ENCODE measurements at places on chromosomes 6 and 20.

DNA sequence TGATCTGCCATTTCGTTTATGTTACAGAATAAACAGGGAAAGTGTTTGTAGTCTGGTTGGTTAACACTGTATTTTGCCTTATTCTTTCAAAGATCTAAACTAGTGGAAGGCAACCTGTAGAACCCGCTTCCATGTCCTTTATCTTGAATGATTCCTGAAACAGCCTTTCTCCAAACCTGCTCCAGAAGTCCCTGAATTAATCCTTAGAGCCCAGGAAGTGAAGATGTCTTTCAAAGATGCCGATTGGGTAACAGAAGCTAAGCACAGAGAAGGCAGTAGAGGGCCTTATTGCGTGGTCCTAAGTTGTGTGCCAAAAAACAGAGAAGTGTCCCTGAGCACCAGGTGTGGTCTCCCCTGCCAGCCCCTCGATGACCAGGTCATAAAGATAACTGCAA, 19.2 kb upstream of the ZSCAN16 start:
- peak; percentile 24 for DNase-seq

GRCh38 chr20:38180781-38181180, 15.7 kb upstream of the TGM2 start:
- DNase-seq = no peak

DNA sequence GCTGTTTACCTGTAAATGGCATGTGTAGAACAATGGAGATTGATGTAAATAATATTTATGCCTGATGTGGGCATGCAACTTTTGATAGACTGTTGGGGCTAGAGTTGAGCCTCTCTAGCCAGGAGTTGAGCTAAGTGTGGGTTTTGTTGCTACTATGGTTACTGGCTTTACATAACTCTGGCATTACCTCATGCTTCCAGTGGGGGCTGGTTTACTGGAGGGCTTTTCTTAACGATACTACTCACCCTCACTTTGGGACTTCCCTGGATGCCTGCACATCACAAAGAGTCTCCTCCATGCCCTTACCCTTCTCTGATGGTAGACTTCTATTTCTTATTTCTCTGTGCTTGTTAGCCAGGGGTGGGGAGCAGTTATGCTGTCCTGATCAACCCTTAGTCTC, 524.6 kb upstream of the CDH4 start:
- no peak for DNase-seq

DNA sequence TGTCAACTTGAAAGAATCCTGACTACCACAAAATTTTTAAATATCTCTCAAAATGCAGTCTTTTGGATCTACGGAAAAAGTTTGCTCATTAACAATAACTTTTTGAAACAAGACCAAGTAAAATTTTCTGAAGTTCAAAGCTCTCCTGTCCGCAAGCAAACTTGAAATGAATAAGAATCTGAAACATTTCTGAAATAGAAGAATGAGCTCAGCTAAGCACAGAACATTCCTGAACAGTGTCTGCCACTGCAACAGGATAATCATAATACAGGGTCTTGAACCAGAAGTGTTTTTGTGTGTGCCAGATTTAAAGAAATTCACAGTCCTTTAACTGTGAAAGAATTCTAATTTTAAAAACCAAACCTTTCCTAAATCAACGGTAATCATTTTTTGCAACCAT, 49.1 kb upstream of the TASP1 start:
- DNase-seq = no peak

GRCh38 chr6:92159046-92159445, 1260.3 kb downstream of the EPHA7 start:
- no peak for DNase-seq

DNA sequence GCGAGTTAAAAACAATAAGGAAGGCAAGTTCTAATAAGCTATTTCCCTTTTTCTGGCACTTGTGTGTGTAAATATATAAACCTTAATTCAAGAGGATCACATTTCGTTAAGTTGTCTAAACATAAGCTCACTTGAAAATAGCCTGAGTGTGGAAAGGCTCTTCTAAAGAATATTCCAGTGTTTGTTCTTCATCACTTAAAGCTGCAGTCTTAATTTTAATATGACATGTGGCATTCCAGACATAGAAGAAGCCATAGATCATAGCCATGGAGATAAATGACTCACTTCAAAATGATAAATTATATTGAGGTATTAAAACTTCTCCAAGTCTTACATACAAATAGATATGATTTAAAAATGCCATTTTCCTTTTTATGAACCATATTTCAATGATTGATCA, 42.1 kb downstream of the IYD start:
- no peak for DNase-seq

GRCh38 chr6:70651326-70651905, 16.3 kb upstream of the SMAP1 start:
- no peak for DNase-seq

DNA sequence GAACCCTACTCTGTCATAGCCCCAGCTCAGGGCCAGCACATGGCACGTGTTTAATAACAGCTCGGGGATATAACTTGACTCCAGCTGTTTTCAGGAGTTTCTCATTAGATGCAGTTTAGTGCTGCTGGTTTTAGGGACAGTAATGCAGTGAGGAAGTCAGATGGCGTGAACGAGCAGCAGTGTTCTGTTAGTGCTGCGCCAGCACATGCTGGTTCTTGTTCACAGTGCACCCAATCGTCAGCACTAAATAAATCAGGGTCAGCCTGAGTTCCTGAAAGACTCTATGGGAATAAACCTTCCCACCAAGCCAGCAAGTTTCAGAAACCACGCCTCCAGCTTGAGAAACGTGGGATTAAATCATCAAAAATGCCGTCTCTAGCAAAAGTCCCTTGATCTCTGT, 235.9 kb upstream of the SUPT3H start:
- peak; percentile 21 for DNase-seq

DNA sequence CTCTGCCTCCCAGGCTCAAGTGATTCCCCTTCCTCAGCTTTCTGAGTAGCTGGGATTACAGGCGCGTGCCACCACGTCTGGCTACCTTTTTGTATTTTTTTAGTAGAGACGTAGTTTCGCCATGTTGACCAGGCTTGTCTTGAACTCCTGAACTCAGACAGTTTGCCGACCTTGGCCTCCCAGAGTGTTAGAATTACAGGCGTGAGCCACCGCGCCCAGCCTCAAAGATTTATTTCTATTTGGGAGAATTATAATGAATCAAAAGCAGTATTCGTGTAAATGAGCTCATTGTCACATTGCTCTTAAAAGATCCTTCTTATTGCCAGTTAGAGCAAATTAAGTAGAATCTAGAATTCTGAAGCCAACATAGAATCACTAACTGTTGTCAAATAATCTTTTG, 9.4 kb upstream of the ZNF343 start:
- no peak for DNase-seq

DNA sequence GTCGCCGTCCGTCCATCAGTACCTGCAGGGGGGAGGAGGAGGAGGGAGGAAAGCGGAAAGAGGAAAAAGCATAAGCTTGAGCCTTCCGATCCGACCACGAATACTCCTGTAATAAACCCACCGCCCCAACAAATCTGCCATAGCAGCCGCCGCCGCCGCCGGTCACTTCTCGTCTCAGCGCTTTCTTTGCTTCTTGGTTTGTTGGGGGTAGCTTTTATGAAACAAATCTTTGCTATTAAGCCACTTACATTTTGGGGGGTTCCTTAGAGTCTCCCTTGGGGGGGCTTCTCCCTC, 277 bp downstream of the ADGRB3 start:
- no peak for DNase-seq

DNA sequence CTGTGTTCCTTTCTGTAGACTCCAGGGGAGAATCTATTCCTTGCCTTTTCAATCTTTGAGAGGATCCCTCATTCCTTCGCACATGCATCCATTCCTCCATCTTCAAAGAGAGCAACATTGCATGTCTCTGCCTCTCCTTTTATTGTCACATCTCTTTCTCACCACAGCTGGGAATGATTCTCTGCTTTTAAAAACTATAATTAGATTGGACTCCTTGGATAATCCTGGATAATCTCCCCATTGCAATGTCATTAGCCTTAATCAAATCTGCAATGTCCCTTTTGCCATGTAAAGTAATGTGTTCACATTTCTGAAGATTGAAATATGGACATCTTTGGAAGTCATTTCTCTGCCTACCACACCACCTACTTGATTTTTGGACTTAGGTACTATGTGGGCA, 750.1 kb downstream of the COL12A1 start:
- DNase-seq = no peak

- no peak for DNase-seq
Observed at GRCh38 chr6:112947507-112947906, 600.4 kb downstream of the RFPL4B start.

GRCh38 chr6:105750089-105750488, 336.0 kb upstream of the PRDM1 start:
- DNase-seq = no peak

- DNase-seq = no peak
Observed at GRCh38 chr6:12842658-12843057, 126.1 kb downstream of the PHACTR1 start.

GRCh38 chr20:49385465-49385864, 97.0 kb downstream of the KCNB1 start:
- DNase-seq = peak; percentile 42

DNA sequence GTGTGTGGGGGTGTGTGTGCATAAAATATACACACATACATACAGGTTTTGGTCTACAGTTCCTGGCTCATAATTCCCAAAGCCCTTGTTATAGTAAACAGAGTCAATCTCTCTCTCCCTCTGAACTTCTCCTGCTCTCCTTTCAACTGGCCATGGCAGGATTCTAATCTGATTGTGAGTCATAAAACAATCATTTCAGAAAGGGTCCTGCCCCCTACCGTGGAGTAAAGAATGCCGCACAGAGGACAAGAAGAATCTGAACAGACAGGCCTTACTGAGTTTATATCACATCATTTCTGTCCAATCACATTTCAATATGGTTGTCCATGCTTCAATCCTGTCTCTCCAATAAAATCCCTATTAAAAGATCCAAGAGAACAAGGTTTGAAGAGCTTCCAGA, 416.9 kb downstream of the FRK start:
- no peak for DNase-seq

GRCh38 chr6:116313101-116313776, 33.5 kb upstream of the TSPYL1 start:
- no peak for DNase-seq

GRCh38 chr6:32785781-32786533, 22.6 kb upstream of the HLA-DQB2 start:
- DNase-seq = peak; percentile 68

DNA sequence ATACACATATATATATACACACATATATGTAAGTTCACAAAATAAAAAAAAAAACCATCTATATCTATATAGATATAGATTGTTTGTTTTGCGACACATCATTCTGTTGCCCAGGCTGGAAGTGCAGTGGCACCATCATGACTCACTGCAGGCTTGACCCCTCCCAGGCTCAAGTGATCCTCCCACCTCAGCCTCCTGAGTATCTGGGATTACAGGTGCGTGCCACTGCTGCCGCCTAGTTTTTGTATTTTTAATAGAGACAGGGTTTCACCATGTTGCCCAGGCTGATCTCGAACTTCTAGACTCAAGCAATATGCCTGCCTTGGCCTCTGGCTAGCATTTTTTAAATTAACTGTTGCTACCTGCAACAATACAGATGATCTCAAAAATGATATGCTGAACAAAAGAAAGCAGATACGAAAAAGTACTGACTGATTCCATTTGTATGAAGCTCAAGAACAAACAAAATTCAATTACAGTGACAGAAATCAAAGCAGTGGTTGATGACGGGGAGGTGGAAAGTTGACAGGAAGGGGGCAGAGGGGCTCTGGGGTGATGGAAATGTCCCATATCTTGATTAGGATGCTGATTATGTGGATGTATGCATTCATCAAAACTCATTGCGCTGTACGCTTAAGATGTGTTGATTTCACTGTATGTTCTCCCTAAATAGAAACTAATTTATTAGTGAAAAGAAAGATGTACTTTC, 49.6 kb downstream of the ATXN1 start:
- no peak for DNase-seq

GRCh38 chr20:59242714-59243626, 57.4 kb upstream of the EDN3 start:
- DNase-seq = no peak

GRCh38 chr20:44349349-44349748, 6.2 kb upstream of the HNF4A start:
- DNase-seq = no peak

GRCh38 chr6:30061858-30062458, 893 bp downstream of the POLR1H start:
- no peak for DNase-seq

GRCh38 chr6:103872233-103872632, 987.5 kb downstream of the HACE1 start:
- no peak for DNase-seq

GRCh38 chr6:36430351-36430750, 12.3 kb downstream of the PXT1 start:
- no peak for DNase-seq

GRCh38 chr6:7542874-7543624, 1.6 kb downstream of the DSP start:
- DNase-seq = no peak

DNA sequence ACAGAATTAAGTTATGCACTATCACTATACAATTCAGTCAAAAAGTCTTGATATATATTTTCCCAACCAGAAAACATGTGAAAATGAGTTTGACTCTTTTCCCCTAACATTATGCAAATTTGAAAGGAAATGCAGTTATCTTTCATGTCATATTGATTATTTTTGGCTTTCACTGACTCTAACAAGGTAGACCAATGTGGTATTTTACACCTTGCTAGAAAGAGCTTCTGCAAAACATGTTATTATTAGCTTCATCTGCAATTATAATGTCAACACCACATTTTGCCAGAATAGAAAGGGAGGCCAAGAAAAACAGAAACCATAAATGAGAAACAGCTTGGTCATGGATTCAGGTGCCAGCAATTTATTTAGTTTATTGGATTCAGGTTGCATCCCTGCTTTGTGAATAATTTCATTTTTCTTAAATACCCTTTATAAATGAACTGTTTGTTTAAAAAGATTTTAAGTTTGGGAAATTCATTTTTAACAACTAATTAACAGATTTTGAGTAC, 226.1 kb upstream of the GJE1 start:
- no peak for DNase-seq

- peak; percentile 37 for DNase-seq
Observed at GRCh38 chr6:150641398-150642139, 41.9 kb downstream of the PLEKHG1 start.

DNA sequence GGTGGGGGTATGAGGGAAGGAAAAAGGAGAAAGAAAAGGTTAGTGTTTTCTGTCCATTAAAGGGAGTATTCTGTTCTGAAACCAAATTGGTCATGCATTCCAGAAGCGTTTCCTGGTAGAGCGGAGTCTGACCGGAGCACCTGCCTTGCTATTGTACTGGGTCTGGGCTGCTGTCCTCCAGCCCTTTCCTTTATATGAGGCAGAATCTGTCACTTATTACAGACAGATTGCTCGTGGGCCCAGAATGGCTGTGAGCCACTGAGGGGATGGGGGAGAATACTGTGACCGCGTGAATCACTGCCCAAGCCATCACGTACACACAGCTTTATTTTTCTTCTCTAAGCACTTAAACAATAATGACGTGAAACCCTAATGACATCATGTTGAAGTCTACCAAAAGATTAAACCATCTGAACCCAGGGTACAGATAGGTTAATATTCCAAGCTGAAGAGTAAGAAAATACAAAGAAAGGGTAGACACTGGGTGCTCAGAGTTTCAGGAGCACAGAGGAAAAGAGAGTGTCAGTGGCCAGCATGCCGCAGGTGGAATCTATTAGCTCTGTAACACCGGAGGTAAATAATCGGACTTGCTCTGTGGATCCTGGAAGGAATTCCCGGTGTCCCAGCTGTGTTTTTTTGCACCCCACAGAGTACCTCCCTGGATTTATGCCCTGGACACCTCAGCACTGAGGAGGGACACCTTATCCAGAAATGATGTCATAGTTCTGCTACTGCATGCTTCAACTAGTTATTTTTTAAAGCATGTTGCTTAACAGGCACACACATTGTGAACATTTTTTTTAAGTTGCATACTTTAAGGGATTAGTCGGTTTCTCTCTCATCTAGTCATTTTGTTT, 573.3 kb downstream of the PKHD1 start:
- DNase-seq = no peak
